GM04503 (cell line): ENCODE measurements at places on chromosomes 5 and 9.

DNA sequence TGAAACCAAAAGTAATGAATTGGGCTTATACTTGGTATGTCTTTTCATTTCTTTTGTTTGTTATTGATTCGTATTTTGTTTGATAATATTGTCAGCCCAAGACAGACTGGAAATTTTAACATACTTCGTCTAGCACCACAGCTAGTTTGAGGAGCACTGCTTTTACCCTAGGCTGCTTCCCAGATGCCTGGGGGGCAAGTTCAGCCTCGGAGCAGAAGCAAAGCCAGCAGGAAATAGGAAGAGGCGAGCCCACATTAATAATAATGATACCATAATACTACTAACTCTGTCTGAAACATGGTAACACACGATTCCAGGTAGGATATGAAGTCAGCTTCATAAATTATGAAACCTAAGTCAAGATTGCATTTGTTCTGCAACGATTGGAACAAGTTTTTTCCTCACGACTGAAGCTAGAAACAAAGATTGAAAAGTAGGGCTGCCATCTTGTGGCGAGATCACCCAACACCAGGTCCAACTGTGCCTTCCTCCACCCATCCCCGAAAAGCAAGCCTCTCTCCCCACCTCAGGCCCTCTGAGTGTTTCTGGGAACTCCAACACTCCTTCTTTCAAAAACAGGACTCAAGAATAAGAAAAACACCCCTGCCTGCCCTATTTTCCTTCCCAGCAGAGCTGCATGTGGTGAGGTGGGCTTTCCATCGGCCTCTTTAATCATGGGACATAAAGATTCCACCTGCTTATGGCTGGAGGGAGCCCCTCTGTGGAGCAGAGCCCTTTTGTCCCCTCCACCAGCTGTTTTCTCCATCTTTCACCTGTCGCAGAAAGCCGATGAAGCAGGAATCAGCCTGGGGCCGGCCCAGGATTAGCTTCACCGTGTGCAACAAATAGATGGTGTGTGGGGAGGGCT is 236.4 kb downstream of the CAAP1 start:
- DNase-seq: peak; percentile 2

DNA sequence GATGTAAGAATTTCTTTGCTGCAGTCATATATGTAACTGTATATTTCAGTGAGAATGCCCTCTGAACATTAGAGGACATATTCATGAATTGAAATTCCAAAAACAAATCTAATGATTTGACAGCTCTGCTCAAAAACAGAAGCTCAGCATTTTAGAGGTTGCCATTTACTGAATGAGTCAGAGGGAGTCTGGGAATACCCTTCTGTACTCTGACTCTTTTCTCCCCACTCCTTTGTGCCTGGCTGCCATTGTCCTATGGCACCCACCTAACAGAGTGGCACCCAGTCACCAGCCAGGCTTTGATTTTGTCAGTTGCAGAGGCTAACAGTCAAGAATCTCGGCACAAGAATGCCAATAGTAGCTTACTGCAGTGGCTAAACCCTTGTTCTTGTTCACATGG is 133.6 kb downstream of the ATG10 start:
- no peak for DNase-seq

DNA sequence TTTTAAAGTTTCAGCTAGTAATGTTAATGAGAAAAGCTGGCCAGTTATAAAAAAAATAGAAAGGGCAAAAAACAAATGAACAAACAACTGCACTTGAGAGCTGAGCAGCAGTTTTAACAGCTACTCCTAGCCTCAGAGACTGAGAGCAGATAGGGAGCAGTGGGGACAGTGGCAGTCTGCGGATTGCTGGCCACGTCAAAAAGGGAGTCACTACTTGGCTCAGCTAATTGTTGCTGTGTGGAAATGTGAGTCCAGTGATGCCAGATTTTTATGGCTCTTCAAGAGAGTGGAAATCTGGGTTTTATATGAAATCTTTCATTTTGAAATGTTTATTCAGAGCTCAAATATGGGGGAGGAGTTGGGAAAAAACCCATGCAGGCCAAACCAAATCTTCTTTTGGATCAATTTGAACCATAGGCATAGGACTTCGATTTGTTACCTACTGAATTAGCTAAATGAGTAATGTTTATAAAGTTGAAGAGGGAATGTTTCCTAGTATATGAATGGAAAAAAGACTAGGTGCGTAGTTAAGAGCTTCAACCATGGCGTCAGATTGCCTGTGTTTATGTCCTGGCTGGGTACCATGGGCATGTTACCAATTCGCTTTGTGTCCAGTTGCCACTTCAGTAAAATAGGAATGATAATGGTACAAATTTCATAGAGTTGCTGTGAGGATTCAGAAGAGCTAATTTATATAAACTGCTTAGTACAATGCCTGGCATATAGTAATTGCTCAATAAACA is 102.1 kb downstream of the PAM start:
- DNase-seq: peak; percentile 76

GRCh38 chr9:105141146-105141975 is 103.1 kb upstream of the SLC44A1 start:
- no peak for DNase-seq

GRCh38 chr5:119315516-119315949 is 40.3 kb upstream of the TNFAIP8 start:
- DNase-seq: no peak

DNA sequence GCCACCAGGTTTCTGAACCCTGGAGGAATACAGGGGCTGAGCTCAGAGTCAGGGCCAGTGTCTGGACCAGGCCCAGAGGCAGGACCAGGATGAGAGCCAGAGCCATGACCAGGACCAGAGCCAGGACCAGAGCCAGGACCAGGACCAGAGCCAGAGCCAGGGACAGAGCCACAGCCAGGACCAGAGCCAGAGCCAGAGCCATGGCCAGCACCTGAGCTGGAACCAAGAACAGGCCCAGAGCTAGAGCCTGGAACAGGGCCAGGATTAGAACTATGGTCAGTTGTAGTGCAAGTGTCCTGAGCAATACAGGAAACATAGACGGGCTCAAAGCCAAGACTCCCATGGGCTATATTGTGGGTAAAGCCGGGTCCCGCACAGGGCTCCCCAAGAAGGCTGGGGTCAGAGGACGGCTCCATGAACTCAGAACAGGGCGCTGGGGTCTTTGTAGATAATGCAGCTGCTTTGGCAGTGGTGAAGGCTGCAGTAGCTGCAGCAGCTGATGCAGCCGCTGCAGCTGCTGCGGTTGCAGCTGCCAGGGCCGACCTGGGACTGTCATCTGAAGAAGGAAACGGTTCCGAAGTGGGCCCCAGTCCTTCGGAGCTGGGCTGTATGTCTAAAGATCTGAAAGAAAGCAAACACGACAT is 559 bp downstream of the SPAG8 start:
- no peak for DNase-seq

- no peak for DNase-seq
Measured at GRCh38 chr5:38519476-38519875, 37.0 kb downstream of the LIFR start.

DNA sequence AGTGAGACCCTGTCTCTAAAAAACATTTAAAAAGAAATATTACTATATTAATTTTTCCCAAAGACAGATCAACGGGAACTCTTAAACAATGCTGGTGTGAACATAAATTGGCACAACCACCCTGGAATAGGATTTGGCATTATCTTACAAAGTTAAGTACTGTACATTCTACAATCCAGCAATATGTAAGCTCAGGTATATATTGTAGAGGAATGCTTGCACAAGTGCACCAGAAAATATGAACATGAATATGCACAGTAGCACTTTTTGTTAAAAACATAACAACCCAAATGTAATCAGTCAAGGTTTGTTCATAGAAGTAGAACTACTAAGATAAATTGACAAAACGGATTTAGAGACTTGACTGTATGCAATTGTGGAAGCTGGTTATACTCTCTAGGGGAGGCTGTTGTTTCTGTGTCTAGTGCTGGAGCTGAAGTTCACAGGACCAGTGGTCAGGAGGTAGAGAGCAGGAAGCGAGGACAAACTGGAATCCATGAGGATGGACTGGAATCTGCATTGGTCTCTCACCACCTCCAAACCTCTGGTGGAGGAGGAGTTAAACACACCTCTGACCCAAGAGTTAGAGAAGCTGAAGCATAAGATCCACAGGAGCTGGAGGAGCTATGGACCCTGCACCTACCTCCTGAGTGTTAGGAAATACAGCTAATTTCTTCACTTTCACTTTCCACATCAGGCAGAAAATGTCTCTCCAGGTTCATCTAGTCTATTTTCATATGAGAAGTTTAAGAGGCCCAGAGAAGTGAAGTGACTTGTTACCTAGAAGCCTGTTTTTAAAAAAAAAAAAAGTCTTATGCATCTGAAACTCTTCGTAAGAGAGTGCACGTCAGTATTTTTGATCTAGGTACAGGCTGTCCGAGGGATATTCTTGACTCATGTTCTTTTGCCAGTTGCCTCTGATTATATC is 20.3 kb upstream of the RIC1 start:
- DNase-seq: no peak

- DNase-seq: no peak
Measured at GRCh38 chr5:67004730-67005350, 191.8 kb downstream of the CD180 start.

GRCh38 chr5:67693956-67694809 is 497.6 kb upstream of the CD180 start:
- DNase-seq: peak; percentile 32

DNA sequence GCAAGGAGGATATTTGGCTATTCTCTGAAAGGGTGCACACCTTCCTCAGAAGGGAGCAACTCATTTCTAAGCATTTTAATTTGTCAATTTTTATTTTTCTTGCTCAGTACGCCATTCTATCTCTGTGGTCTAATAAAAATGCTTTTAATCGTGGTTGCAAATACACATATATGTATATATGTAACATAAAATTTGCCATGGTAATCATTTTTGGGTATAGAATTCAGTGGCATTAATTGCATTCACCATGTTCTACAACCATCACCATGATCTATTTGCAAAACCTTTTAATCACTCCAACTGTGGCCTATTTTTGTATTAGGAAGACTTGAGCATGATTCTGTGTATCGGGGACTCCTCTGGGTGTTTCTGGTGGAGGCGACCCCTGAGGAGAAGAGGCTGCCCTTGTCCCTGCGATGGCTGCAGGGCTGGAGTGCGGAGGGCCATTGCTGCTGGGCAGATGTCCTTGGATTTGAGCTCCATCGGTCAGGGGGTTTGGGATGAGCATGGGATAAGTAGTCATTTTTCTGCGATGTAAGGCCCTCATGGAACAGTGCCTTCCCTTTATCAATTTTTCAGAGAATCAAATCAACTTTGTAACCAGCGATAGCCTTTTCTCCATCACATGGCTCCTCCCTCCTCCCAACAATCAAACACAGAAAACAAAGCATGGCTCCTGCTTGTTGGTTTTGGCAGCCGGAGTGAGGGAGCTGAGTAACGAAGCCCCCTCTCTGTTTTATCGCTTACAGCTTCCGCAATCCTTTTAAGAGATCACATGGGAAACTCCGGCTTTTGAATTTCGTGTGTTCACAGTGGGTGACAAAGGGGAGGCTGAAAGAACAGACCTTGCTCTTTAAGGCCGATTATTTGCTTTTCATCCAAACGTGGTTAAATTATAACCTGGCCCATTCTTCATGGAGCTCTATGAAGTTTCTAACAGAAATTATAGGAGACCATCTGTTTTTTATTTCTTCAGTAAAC is 187.3 kb downstream of the TENT4A start:
- DNase-seq: no peak

- DNase-seq: peak; percentile 63
Measured at GRCh38 chr5:137190441-137190840, 308.7 kb downstream of the SPOCK1 start.

DNA sequence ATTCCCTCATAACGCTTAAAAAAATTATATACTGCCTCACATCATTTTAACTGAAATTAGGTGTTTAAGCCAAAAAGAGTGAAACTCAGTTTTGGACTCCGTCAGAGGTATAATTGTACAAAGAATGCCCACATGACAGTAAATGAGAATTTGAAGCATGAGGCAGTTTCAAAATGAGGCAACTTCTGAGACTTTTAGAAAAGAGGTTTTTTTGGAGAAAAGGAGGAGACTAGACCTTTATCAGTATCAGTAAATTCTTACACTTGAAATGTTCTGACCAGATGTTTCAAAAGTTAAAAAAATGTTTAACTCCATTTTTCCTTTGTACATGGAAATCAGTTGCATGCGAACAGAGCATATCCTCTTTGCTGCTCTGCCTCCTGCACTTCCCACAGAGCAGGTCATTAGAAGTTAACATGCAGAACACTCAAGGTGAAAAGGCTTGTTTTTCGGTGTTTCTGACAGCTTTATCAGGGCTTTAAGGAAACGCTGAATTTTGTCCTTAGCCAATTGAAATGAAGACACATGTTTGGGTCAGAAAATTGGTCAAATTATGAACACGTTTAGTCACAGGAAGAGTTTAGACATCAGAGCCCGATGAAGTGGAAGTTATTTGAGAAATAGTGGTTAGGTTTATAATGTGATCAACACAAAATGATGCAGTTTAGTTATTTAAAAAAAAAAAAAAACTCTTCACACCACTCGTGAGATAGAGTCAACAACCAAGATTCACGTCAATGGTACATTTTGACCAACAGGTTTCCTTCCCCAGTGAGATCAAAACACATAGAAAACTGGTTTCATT is 59.5 kb downstream of the PIK3R1 start:
- DNase-seq: no peak

- DNase-seq: no peak
Measured at GRCh38 chr9:10026443-10026984, 586.3 kb downstream of the PTPRD start.

DNA sequence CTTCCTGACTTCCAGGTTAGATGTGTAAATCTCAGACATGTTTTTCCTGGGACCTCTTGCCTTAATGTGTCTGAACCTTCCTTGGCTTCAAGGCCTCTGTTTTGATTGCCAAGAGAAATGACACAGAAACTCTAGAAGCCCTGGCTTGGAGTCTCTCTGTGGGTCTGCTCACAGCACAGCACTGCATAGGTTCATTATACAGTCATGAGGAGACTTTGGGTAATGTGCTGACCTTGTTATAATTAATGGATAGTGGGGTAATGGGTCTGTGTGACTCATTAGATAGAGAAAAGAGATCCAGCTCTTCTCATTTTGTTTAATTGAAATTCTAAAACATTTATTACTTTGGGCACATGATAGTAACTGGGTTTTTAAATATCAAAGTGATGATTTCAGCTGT is 175.8 kb upstream of the GLRA1 start:
- DNase-seq: no peak

- no peak for DNase-seq
Measured at GRCh38 chr9:110065532-110065931, 142.4 kb downstream of the C9orf152 start.

GRCh38 chr9:6045364-6045763 is 29.9 kb upstream of the RANBP6 start:
- DNase-seq: no peak
